ENCODE measurements at places on chromosomes 1 and 21. TPM values are rescaled to one million over a fixed set of nuclear protein-coding genes. Genes with fewer than 3 reads are reported as not detected.

CFHR1 gene
- total RNA-seq = not detected

CNIH3 gene
- 1.8 TPM for total RNA-seq

MRAP gene
- total RNA-seq = not detected

SLFNL1 gene
- 0.39 TPM for total RNA-seq

Measured in activated naive CD4-positive, alpha-beta T cell treated with anti-CD3 and anti-CD28 coated beads, Interleukin-2, amount 50 U/mL, for 72 hours (primary cell).